ENCODE measurements at places on chromosomes 5 and 9.

DNA sequence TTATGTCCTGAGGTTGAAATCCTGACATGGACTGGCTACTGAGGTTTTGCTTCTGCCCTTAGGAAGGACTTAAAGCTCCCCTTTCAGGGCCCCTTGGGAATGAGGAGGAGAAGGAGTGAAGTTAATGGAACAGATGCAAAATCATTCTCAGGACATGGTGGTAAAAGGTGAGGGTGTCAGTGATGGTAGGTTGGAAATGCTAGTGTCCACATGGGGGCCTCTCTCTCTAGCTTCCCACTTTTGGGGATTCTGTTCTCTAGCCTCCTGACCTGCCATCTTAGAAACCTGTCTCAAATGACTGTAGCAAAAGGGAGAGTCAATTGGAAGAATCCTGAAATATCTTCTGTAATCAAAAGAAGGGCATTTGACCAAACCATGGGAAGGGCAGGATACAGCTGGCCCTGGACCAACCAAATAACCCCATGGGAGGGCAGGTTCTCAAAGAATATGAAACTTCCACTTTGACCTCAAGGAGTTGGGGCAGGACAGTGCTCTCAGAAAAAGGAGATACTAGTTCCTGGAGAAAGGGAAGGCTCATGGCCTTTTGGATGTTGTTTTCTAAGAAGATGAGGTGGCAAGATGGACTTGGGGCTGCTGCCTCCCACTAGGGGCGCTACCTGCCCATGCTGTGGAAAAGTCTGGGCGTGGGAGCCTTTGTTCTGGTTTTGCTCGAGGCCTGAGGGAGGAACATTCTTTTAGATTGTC is 21.2 kb upstream of the MLANA start:
- peak; percentile 36 for DNase-seq

- no peak for DNase-seq
Observed at GRCh38 chr5:102622262-102622661, 123.5 kb upstream of the SLCO6A1 start.

DNA sequence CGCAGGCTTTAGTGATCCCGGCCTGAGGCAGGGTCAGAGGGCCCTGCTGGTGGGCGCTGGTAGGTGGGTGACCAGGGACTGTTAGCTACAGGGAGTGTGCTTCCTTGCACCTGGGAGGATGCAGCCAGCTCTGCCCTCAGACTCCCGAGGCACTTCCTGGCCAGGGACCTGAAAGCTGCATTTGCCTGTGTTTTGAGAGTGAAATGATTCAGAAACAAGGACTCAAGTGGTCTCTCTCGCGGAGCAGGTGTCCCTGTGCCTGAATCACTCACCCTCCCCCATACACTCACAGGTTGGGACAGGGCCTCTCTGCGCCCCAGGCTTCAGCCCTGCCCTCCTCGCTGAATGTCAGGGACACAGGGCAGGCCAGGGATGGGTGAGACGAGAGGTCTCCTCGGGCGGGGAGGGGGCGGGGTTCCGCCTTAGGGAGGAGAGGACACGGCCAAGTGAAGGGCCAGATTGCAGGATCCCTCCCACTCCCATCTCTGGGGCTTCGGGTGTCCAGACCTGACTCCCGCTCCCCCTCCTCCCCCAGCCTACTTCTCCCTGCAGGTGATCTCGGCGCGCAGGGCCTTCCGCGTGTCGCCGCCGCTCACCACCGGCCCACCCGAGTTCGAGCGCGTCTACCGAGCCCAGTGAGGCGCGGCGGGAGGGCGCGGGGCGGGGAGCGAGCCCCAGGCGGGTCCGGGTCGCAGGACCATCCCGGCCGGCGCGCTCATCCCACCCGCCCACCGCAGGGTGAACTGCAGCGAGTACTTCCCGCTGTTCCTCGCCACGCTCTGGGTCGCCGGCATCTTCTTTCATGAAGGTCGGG is 1.5 kb downstream of the LTC4S start:
- DNase-seq = no peak

DNA sequence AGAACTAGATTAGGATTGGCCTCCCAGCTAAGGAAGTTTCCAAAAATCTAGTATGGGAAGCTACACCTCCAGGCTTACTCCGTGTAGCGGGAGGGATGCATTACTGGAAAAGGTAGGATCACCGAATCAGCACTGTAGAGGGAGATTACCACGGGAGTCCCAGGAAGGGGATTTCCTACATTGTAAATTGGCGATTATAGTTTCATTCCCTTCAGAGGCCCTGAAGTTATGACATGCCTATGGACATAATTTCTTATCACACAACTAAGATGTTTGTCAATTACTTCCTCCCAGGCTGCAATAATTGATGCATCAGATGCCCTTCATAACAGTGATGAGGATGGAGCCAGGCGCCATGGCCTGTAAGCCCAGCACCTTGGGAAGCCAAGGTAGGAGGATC is 71.2 kb upstream of the NR4A3 start:
- DNase-seq = no peak

- no peak for DNase-seq
Observed at GRCh38 chr5:140227046-140227445, 52.1 kb downstream of the CYSTM1 start.

DNA sequence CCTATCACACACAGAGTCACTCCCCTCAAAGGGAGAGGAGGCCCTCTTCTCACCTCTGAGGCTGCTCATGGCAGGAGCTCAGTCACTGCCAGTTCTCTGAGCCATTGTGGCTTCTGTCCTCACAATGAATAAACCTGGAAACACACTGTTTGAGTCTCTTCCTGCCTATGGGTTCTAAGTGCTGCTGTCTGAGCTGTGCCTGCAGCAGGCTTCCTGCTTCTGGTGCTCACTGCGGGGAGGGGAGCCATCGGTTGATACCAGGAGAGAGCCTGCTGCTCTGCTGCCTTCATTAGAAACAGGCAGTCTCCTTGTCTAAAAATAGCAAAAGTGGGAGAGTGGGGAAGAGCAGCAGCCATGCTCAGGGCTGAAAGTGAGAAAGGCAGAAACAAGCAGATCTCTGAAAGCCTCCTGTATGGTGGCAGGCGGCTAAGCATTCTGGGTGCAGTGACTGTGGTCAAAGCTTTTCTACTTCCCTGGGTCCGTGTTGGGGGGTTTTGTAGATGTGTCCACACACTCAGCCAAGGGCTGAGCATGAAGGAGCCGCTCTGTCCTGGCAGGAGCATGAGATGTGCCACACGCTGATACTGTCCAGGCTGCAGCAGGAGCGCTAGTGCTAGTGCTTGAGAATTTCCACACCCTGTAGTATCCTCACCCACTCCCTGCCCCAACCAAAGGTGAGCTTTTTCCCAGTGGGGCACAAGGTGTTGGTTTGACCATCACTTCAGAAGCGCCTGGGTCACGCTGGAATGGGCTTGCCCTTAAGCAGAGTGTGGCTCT is 34.2 kb downstream of the PRKACG start:
- peak; percentile 54 for DNase-seq

DNA sequence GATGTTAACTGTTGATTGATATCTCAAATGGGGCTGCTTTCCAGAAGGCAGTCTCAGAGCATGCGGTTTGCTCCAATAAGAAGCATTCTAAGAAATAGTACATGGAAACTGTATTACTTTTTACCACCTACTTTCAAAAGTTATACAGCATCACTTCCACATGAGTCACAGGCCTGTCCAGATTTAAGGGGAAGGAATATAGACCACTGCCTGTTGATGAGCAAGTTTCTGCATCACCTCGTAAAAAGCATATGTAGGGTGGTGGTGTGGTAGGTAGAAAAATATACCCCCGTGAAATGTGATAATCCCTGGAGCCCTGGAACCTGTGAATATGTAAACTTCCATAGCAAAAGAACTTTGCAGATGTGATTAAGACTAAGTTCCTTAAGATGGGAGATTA is 816.6 kb upstream of the CDH6 start:
- DNase-seq = no peak

DNA sequence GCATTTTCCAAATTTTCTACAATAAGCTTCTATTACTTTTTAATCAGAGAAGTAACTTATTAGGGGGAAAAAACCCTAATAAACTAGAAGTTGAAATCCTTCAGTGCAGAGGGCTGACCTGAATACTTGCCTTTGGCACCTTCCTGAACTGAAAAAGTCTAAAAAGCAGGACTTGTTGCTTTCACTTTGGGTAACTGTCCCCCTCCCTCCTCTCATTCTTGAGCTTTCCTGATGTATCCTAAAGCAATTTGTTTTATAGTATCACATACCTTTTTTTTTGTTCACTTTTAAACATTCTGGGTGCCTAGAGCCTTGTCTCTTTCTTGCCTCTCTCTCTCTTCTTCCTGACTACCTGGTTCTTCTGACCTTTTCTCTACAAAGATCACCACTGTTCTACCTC is 64.0 kb upstream of the ERBIN start:
- no peak for DNase-seq

DNA sequence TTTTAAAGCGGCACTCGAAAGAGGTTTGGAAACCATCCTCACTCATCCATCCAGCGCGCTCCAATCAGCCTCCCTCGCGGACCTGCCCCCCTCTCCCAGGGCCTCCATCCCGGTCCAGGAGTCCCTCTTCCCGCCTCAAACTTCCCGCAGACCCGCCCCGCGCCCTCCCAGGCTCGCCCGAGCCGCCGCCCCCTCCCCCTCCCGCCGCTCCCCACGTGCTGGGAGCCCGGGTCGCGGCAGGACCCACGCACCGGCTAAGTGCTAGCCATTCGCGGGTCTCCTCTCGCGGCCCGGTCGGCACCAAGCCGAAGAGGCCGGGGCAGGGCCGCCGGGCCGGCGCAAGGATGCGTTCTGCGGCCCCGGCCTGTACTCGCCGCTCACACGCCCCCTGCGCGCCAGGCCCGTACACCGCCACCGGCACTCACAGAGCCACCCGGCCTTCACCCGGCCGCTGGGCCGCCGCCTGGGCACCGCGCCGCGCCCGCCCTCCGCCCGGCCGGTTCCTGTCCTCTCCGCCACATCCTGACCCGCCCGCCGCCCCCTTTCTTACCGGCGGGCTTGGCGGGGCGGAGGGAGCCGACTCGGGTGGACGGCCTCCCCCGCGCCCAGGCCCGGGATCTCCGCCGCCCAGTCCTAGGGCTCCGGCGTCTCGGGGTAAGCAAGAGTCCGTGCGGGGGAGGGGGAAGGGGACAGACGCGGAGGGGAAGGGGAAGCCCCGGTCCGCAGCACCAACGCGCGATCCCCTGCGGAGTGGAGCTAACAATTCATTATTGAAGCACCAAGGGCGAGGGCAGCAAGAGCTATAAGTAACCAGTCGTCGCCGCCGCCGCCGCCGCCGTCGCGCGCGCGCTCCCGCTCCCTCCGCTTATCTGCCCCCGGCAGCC is 576 bp downstream of the CHD1 start:
- DNase-seq = peak; percentile 65

- no peak for DNase-seq
Observed at GRCh38 chr5:103582364-103582763, 19.8 kb upstream of the NUDT12 start.

DNA sequence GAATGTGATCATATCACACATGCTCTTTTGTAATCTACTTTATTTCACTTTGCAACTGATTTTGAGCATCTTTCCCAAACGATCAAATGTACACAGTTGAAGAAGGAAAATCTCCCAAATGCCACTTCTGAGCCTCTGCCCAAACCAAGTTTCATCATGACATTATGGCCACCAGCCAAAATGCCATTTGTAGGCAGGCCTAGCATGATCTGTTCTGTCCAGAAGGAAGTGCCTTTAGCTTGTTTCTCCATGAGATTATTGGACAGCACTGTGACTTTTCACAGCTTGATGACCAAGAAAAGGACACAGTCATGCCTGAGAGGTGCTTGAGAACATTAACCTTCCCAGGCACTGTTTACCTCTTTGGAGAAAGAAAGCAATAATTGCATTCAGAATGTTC is 73.2 kb upstream of the PIP5K1B start:
- DNase-seq = no peak

DNA sequence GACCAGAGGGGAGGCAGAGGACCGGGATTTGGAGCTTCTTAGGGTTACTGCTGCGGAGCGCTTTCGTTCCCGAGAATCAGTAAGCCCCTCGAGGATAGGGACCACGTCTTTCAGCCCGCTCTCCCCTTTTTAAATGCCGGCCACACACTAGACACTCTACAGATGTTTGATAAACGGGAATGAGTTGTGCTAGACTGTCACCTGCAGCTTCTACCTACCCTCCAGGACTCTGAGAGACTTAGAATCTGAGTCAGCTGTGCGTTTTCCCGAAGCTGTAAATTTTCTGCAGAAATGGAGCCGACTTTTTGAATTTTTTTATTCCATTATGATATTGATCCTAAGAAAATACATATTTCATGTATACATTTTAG is 670 bp downstream of the CCDC171 start:
- no peak for DNase-seq

DNA sequence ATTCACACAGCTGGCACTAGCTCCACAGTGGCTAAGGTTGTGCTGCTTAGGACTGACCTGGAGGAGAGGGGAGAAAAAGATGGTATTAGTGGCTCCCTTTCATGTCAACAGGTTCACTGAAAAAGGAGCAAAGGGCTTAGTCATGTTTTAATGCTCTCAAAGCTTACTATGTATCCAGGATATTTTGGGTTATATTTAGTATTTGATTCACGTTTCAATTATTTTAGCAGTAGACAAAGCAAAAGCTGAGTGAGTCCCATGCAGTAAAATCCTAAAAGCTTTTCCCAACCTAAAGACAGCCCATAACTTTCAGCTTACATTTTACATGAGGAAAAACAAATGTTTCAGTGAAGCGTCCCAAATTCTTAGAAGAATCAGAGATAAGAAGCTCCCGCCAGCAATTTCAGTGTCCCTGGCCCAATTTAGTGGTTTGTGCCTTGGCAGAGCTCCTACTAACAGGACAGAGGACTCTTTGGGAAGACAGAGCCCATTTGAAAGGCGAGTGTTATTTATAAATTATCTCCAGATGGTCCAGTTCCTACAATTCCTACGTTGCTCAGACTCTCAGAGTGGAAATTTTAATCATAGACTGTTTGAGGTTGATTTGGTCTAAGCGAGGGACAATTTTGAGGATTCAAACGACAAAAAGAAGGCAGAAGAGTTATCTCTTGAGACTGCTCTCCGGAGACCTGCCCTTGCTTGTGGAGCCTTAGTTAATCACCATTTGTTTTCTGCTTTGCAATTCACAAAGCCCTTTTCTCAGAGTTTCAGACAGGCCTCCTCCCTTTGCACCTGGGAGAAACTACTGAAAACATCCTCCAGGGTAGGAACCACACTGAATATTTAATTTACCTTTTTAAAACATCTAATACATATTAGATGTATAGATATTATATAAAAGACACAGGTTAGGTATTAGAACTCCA is 225.0 kb upstream of the ANKRD55 start:
- no peak for DNase-seq

DNA sequence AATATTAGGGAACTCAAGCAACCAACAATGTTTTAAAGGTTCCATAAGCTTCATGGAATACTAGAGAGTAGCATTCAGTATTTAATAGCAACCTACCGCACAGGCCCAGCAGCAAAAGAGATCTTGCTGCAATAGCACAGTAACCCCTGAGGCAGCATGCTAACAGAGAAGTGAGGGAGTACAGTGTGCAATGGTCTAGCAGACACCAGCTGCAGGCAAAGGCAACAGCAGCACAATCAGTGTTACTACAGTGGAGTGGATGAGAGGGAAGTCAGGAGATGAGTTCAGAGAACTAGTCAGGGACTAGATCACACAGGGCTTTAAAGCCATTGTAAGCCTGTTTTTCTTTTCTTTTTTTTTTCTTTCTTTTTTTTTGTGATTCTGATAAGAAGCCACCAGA is 2.8 kb downstream of the TICAM2 start:
- DNase-seq = no peak

- no peak for DNase-seq
Observed at GRCh38 chr9:137272241-137273094, 5.1 kb upstream of the TOR4A start.

- DNase-seq = no peak
Observed at GRCh38 chr5:140312067-140312790, 9.3 kb upstream of the PFDN1 start.

GRCh38 chr9:36138496-36138895 is 2.0 kb downstream of the GLIPR2 start:
- DNase-seq = no peak

- no peak for DNase-seq
Observed at GRCh38 chr5:137366526-137366925, 132.6 kb downstream of the SPOCK1 start.

Measured in activated T-cell treated with anti-CD3 and anti-CD28 coated beads, Interleukin-2, amount 50 U/mL, for 72 hours (primary cell).